Activated CD4-positive, alpha-beta T cell treated with anti-CD3 and anti-CD28 coated beads for 36 hours (primary cell): ENCODE measurements at places on chromosomes 2 and 18.

GRCh38 chr2:172735582-172736423, at the start of gene RAPGEF4:
Gene RAPGEF4 (plus strand): TSS chr2:172735845. CDS start chr2:172735984, 139 bp downstream.
- DNase-seq: peak; percentile 29

DNA sequence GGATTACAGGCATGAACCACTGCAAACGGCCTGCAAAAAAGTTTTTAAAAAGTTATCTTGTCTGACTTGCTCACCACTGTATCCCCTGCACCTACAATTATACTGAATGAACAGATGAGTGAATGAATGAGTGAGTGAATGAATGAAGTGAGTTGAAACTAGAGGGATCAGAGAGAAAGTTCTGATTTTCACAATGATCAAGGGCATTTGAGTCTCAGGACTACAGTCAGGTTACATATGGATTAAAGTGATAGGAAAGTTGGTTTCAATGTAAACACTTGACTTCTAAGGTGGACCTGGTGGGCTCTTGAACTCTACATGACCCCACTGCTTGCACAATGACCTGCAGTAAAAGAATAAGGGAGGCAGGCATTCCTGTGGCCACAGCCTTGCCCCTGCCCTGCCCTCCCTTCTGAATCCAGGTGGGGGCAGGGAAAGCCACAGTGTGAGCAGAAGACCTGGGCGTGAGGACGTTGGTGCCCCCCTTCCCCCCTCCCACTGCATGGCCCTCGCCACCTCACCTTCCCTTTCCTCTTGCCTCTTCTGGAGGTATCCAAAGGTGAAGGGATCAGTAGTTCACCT, 10.7 kb downstream of the C2orf80 start:
- no peak for DNase-seq

- no peak for DNase-seq
Measured at GRCh38 chr2:224416656-224417360, 14.9 kb upstream of the FAM124B start.

- DNase-seq: peak; percentile 56
Measured at GRCh38 chr2:197304556-197305011, 6.0 kb downstream of the ANKRD44 start.

DNA sequence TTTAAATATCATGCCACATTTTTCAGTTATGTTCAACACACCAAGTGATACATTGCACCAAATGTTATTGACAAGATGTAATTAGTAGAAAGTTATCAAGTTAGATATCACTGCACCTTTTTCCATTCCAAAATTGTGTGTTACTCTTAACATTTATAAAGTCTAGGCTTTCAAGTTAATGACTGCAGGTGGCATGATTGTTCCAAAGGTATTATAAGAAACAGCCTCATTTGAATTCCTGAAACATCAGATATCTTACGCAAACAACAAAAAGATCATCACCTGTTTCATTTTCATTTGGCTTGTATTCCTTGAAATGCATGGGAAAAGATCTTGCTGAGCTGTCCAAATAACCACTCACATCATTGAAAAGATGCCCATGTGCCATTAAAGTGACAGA, 1528.2 kb upstream of the ZEB2 start:
- DNase-seq: no peak

GRCh38 chr18:5425721-5426120, 118.1 kb downstream of the EPB41L3 start:
- DNase-seq: no peak

GRCh38 chr2:227860221-227860641, 11.2 kb upstream of the DAW1 start:
- DNase-seq: no peak

DNA sequence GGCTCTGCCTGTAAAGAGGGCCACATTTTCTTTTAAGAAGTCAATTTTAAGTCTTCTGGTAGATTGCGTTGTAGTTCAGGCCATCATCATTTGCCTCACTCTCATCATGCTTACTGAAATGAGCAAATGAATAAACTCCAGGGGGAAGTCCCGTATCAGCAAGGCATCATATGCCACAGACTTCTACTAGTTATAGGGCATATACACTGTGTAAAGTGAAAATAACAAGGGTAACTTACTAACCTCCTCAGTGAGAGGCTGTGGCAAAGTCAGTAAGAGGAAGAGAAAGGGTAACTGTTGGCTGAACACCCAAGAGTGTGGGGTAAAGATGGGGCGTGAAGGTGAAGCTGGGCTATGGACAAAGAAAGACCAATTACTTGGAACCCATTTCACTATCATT, 456.2 kb downstream of the SPAG16 start:
- no peak for DNase-seq

DNA sequence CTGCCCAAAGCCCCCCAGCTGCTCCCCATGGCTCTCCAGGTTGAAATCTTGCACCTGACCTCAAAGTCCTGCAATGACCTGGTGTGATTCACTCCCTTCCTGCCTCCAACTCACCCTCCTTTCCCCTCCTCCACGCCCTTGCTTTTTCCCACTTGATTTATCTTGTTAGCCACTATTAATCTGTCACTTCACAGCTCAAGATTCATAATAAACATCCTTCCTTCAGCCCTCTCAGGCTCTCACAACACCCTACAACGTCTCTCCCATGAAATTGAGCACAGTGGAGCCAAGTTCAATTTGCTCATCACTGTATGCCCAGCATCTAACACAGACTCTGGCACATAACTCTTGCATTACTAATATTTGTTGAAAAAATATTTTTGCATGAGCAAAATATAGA, 85.6 kb upstream of the SLC35G4 start:
- no peak for DNase-seq

DNA sequence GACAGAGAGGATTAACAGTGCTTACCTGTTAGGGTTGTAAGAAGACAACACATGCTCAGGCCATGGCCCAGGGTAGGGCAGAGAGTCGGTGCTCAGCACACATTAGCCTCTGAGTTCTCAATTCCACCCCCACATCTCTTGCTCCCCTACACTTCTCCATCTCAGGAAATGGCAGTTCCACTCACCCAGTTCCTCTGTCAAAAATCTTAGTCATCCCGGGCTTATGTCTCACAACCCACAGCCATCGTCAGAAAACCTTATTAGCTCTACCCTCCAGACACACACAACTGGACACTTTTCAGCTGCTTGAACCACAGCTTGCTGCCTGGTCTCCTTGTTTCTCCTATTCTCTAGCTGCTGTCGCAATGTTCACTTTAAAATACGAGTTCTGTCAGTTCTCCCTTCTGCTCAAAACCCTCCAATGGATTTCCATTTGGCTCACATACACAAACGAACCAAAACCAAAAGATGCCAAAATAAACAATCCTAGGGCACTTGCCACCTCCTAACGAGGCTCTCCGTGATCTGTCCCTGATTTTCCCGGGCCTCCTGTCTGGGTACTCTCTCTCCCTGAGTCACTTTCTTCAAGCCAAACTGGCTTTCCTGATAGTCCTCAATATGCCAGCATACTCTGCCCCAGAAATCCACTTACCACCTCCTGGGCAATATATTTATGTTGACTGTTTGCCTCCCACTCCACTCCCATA, 89.7 kb downstream of the KCTD1 start:
- peak; percentile 33 for DNase-seq

DNA sequence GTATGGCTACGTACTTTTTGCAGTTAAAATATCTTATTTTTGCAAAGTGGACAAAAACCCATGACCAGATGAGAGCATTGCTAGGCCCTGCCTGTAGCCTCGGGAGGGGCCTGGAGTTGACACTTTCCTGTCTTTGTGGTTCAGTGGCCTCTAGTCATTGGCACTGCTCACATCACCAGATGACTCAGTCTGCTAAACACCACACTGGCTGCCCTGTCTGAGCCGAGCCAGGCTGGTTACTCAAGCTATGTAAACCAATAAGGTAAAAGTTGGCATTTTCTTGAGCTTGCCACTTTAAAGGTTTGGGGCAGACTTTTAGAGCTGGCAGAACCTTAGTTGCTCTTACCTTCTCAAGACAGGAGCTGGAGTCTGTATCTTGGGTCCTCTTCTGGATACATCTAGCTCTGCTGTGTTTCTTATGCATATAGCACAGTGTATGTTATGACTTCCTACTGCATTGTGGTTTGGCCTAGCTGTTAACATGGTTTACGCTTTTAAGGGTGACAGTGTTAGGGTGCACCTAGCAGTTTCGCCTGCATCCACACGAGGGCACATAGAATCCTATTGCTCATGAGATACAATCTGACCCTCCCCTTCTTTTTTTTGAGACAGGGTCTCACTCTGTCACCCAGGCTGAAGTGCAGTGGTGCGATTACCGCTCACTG, 76.4 kb downstream of the AP1S3 start:
- DNase-seq: peak; percentile 76

DNA sequence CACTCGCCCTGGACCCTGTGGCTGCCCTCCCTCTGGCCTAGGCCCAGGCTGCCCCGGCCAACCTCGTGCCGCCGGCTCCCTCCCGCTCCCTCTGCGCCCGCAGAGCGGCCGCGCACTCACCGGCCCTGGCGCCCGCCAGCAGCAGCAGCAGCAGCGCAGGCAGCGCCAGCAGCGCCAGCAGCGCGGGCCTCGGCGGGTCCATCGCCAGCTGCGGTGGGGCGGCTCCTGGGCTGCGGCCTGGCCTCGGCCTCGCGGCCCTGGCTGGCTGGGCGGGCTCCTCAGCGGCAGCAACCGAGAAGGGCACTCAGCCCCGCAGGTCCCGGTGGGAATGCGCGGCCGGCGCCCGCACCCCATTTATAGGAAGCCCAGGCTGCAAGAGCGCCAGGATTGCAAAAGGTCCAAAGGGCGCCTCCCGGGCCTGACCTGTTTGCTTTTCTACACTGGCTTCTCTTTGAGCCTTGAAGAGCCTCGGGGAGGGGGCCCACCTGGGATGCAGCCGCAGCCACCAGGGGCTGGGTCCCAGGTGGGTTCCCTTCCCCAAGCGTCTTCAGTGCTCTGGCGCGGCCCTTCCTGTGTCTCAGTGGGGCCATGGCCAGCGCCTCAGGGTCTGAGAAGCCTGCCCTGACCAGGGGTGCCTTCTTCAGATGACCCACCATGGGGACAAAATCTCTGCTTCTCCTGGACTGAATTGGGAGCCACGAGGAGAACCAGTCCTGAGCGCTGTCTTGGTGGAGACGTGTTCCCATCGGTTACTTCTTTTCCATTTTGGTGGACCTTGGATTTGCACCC, at the start of gene APOB:
TSS of gene APOB (minus strand) at position 330 of the 789 bp plus-strand sequence. CDS start at position 202, 128 bp downstream.
- DNase-seq: peak; percentile 4

DNA sequence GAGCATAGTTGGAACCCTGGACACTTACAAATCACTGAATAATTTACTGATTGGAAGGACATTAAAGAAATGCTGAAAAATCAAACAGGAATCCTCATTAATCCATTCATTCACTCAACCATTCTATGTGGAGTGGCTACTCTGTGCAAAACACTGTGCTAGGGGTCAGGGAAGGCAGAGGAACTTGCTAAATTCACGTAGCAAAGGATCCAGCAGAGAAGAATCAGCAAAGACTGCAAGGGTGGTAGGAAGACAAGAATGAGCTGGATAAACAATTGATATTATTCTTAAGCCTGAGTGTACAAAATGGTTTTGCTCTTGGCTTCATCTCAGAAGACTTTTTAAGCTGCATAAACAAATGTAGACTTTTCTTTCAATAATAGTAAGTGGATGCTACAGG, 164.3 kb upstream of the CAVIN2 start:
- DNase-seq: no peak
